ENCODE measurements at places on chromosomes 4 and X.

DNA sequence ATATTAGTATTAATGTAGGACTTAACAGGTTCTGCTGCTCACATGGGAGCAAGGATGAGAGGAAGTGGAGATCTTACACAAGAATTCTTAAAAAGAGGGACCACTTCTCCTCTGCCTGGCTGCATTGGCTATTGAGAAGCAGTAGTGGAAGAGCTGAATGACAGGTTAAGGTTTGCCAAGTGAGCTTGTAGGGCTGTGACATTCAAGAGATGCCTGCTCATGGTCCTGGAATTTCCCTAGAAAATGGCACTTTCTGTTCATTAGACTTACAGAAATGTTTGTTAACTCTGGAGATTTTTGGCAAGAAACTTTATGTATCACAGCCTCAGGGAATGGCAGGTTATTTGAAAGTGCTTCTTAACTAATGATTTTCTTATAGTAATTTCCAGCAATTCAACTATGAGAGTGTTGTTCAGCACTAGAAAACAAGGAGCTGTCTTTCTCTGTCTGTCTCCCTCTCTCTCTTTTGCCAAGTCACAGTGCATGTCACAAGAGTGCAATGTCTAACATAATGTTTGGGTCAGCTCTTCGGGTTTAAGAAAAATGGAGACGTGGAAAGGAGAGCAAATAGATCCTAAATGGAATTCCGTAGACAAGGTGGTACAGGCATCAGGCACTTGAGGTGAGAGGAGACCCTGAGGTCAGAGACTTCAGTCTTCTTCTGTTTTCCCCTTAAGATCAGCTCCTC is 8.3 kb upstream of the NAP1L5 start:
- DNase-seq: no peak

- DNase-seq: no peak
Measured at GRCh38 chrX:5113128-5113527, 1115.5 kb downstream of the NLGN4X start.

DNA sequence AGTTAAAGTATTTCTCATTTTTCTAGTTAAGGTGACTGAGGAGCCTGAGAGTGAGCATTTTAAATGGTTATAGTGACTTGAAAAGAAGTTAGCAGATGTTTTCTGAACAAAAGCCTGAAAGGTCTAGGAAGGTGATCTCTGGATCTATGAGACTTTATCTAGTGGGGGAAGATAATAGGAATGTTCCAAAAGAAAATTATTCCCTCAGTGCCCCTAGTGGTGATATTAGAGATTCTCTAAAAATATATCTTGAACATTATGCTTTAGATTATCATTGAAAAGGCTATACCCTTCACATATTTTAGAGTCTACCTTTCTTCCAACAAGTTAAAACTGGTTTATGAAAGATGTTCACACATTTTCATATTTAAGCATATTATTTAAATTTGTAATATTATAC is 69.0 kb upstream of the SPANXN1 start:
- no peak for DNase-seq

GRCh38 chr4:27357283-27357682 is 496.6 kb downstream of the STIM2 start:
- no peak for DNase-seq

DNA sequence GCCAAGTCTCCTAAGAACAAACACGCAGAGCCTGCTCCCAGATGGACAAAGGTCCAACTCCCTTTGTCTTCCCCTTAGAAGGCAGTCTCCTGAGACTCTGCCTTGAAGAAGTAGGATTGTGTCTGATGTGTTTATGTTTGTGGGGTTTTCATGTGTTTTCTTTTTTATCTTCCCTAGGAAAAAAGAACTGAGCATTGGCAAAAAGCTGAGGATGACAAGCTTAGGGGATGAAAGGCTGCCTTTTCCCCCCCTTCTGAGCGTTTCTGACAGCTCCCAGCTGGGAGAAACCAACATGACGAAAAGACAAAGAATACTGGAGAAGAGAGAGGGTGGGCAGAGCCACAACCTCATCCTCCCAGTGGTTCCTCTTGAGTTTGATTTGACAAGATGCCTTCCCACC is 181.1 kb downstream of the EVC2 start:
- no peak for DNase-seq

GRCh38 chr4:10684631-10685030 is at the start of gene CLNK:
CLNK (minus strand) TSS chr4:10684768; CDS start chr4:10667869, 16,899 bp downstream.
- DNase-seq: no peak

DNA sequence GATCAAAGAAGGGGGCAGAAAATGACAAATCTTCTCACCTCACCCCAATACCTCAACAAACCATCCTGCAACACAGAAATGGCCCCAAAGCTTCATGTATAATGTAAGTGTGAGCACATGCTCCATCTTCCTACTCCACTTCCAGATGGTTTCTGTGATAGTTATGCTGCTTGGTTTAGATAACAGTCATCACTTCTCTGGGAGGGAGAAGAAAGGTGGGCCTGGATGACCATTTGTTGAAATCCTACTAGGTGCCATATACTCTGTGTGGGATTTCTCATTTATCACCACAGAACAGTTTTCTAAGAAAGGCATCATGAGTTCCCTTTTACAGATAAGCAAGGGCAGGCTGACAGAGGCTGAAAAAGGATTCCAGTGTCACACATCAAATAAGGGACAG is 31.3 kb upstream of the NXF3 start:
- no peak for DNase-seq

DNA sequence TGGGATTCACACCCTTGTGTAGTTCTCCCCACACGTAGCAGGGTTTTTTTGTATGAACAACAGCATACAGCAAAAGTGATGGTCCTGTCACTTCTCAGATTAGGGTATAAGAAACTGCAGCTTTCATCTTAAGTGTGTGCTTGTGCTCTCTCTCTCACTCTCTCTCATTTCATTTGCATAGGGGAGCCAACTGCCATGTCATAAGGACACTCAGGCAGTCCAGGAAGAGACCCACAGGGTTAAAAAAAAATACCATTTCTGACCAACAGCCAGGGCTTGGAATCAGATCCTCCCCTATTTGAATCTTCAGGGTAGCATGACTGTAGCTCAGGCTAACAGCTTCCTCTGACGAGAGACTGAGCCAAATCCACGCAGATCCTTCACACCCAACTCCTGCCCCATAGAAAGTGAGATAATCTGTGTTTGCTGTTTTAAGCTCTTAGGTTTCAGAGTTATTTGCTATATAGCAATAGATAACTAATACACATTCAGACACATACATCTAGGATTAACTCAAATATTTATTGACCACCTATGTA is 331.2 kb downstream of the PAPSS1 start:
- DNase-seq: no peak

DNA sequence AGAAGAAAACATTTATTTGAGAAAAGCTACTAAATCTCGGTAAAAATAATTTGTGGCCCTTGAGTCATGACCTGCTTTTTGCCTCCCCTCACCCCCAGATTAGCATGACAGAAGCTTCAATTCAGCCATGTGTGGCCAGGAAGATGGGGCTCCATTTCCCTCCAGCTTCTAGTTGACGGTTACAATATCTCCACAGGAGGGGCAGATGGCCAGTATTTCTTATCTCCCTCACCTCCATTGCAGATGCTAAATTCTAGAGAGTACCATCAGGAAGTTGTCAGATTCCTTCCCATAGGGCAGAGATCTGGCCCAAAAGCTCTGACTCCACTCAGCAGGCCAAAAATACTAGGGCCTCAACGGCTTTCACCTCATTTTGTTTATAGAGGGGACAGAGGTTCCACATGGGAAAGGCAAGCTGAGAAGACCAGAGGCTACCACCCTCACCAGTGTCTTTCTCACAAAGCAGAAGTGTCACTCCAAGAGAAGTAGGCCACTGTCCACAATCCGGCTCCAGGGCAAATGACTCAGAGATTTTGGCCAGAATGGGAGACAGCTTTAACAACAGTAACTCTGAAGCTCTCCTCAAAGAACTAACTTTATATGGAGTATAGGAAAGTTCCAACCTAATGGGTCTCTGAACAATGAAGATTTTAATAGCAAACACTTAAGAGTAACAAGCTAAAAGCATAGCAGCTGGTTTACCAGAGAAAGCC is 108.3 kb downstream of the TBC1D19 start:
- DNase-seq: no peak

- DNase-seq: no peak
Measured at GRCh38 chrX:153882086-153882498, 3.9 kb downstream of the L1CAM start.

DNA sequence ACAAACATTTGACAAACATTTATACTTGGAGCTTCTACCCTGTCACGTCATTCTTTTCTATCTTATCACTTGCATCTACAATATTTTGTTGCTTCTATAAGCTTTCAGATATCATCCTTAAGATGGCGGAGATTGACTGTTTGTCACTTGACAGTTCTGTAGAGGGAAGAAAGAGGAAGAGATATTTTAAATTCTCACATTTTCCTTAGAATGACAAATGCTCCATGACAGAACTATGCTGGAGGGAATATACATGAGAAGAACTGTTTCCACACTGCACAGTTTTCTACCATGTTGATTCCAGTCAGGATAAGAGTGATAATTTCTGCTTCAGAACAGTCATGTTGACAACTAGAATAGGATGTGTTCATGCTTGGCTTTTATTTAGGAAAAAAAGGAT is 29.7 kb downstream of the FAM133A start:
- no peak for DNase-seq

DNA sequence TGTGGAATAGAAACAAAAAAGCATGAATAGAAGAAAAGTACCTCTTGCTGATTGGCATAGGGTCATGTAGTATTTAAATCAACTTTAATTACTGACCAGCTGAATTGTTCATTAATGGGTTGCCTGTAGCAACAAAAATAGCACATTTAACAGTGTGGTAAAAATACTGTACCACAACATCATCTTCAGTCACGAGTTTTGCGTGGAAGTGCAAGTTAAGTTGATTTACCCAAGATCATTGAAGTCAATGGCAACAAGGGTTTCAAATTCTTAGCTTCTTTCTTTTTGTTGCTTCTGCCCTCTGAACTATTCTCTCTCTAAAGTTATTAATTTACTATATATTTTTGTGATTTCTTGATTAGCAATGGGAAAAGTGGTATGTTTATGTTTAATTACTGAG is 526.6 kb downstream of the C4orf33 start:
- no peak for DNase-seq
